ENCODE measurements at places on chromosomes 3 and 15.

DNA sequence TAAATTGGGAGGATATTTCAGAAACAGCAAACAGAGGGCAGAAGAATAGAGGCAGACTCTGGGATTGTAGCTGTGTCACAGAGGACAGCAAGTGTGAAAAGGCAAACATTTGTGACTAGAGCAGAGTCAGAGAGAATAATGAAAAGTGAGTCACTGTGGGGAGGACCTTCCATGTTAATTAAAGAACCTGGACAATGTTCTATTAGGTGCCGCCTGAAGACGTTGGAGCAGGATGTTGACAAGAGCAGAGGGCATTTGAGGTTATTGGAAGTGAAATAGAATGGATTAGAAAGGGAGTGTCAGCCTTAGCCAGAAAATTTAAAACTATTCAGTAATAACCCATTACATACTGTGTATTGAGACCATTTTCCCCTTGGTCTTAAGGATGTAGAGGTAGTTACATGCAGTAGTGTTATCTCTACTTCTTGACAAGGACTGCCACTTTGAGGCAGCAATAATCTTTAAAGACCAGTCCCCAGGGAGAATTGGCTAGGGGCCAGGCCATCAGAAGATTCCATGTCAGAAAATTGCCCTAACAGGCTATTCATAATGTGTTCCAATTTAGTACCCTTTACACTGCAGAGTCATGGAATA, 5.8 kb downstream of the ACKR2 start:
- no peak for DNase-seq

- DNase-seq: no peak
These were observed 257.1 kb downstream of the OPA1 start for GRCh38 chr3:193850084-193850619.

DNA sequence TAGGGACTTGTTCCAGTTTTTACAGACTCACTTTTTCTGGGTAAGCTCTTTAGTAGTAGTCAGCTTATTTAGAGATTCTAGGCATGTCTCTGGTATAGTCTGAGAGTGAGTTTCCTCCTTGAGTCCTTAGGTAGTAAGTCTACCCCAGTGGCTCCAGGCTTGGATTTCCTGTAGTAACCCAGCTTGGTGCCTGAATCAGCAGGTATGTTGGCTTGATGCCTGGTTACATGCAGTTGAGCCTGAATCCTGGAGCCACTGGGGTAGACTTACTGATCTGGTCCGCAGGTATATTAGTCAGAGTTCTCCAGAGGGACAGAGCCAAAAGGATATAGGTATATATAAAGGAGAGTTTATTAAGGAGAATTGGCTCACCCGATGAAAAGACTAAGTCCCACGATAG, 85.8 kb upstream of the RBMS3 start:
- DNase-seq: no peak

- DNase-seq: peak; percentile 44
These were observed 6.1 kb upstream of the AP2M1 start for GRCh38 chr3:184168363-184169120.
